ENCODE measurements at places on chromosomes 7 and 10.

- DNase-seq = no peak
Measured at GRCh38 chr7:77699056-77699455, 2.8 kb downstream of the RSBN1L start.

DNA sequence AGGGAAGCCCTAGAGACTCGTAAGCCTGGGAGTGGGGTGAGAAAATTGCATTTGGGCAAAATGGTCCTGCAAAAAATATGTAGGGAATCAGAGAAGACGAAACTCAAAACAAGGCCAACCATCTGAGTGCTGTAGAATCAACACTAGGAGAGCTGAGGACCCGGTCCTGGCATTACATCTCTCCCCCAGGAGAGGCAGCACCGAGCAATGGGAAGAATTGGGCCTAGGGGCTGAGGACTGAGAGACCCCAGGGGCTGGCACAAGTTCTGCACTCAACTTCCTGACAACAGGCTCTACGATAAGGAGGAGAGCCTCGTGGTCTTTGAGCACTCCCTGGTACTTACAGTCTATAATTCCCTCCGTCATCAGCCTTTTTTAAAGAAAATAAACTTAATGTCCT, 47.6 kb downstream of the BPGM start:
- DNase-seq = no peak

GRCh38 chr7:67619175-67619574, 622.5 kb downstream of the TYW1 start:
- DNase-seq = peak; percentile 33

DNA sequence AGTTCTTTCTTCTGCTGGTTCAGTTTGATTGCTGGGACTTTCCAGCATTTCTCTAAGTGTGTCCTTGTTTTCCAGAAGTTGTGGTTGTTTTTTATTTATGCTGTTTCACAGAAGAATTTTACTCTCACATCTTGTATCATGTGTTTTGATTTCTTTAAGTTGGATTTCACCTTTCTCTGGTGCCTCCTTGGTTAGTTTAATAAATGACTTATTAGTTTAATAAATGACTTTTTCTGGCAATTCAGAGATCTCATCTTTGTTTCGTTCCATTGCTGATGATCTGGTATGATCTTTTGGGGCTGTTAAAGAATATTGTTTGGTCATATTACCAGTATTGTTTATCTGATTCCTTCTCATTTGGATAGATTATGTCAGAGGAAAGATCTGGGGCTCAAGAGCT, 59.8 kb upstream of the CYP2C9 start:
- DNase-seq = no peak

GRCh38 chr10:99412099-99412498, 18.3 kb downstream of the GOT1 start:
- DNase-seq = no peak

DNA sequence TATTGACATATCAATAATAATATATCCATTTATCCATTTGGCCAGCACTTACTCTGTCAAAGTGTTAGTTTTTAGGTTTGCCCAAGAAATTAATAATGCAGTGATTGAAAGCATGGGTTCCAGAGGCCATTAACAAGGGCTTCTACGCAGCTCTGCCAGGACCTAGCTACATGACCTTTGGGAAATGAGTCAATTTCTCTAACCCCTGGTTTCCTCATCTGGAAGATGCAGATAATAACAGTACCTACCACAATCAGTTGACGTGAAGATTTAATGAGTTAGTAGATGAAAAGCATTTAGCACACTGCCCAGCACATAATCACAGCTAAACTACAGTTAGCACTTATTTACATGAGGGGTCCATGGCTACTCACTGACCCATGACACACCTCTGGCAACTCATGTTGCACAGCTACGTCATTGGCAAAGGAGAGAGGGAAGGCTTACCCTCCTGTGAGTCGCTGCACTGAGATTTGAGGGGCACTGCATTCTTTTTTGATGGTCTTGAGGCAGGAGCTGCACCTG, 263.7 kb downstream of the PLXNA4 start:
- no peak for DNase-seq

- DNase-seq = no peak
Measured at GRCh38 chr10:29670761-29671160, 36.0 kb upstream of the SVIL start.

DNA sequence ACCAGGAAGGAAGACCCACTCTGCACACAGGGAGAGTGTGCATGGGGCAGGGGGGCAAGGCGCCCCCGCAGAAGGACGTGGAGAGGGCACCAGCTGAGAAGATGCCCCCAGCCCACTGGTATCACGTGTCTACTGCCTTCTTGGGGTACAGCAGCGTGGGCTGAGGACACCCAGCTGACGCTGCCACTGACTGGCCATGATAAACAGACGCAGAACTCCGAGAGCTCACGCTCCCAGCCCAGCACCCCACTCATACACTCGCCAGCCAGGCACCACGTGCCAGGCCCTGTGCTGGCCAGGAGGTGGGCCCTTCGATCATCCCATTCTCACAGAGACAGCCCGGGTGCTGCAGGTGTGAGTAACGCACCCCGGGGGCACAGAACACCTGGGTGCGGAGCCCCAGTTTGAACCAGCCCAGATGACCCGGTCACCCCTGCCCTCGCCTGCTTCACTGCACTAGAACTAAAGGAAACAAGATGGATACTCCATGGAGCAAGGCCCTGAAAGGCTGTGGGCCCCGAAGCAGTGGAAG, 199.8 kb downstream of the MAD1L1 start:
- DNase-seq = no peak
